ENCODE measurements at places on chromosomes 2 and 18.

GRCh38 chr2:221850076-221850475 lies 278.0 kb upstream of the EPHA4 start:
- no peak for DNase-seq

- DNase-seq, result no peak
Measured at GRCh38 chr2:134178138-134178877, 75.6 kb upstream of the MGAT5 start.

- DNase-seq, result peak; percentile 37
Measured at GRCh38 chr2:67797801-67798540, 264.8 kb downstream of the C1D start.

- DNase-seq, result no peak
Measured at GRCh38 chr2:172380436-172381274, 46.7 kb upstream of the ITGA6 start.

DNA sequence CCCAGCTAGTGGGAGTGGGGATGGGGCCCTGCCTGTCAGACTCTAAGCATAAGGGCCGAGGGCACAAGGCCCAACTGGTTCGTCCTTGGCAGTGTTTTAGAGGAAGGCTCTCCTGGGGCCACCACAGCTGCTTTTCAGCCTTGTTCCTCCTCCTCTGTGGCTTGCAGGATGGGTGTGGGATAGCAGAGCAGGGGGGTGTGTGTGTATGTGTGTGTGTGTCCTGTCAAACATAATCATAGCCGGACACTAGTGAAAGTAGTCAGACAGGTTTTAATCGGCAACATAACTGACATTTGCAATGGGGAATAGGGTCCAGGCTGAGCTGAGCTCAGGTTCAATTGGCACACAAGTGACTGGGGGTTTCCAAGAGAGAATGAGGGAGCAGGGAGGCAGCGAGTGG lies 114.2 kb downstream of the SEPTIN10 start:
- DNase-seq, result no peak

GRCh38 chr2:96374211-96374951 lies 38.8 kb downstream of the NCAPH start:
- DNase-seq, result peak; percentile 49

DNA sequence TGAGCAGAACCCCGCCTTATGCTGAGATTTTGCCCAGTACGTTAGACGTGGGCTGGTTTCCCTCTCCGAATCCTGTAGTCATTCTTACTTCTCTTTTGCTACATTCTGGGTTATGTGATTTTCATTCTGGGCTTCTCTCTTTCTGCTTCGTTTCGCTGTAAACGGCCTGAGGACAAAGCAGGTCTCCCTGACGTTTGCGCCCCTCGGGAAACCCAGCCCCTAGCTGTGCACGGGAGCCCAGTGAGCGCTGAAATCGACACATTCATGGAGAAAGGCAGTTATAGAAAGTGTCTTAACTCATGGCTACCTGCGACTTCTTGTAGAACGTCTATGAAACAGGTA lies 22.7 kb upstream of the MC5R start:
- no peak for DNase-seq

- peak; percentile 99 for DNase-seq
Measured at GRCh38 chr2:27320958-27321543, 1.8 kb downstream of the MPV17 start.

DNA sequence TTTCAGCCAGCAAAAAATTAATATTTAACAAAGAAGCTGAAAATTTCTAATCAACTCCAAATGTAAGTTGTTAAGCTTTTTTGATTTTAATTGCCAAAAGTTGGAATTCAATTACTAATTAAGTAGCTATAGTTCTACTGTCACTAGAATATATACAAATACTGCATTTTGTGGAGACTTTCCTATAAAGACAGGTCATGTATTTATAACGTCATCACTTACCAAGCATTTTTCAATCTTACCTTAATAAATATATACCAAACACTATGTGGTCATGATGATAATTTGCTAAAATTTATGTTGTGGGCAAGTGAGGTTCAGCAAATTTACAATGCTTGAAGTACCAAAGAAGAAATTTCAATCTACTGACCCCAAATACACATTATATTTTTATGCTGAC lies 24.2 kb upstream of the TMEFF2 start:
- no peak for DNase-seq
